ENCODE measurements at places on chromosomes 13 and 19.
A peak's percentile ranks its signal among the peaks of the same experiment; 100 is the strongest.

- DNase-seq = no peak
Observed at GRCh38 chr13:79995334-79995733, 345.6 kb downstream of the SPRY2 start.

GRCh38 chr13:69970520-69970919 lies 137.1 kb upstream of the ATXN8OS start:
- no peak for DNase-seq

DNA sequence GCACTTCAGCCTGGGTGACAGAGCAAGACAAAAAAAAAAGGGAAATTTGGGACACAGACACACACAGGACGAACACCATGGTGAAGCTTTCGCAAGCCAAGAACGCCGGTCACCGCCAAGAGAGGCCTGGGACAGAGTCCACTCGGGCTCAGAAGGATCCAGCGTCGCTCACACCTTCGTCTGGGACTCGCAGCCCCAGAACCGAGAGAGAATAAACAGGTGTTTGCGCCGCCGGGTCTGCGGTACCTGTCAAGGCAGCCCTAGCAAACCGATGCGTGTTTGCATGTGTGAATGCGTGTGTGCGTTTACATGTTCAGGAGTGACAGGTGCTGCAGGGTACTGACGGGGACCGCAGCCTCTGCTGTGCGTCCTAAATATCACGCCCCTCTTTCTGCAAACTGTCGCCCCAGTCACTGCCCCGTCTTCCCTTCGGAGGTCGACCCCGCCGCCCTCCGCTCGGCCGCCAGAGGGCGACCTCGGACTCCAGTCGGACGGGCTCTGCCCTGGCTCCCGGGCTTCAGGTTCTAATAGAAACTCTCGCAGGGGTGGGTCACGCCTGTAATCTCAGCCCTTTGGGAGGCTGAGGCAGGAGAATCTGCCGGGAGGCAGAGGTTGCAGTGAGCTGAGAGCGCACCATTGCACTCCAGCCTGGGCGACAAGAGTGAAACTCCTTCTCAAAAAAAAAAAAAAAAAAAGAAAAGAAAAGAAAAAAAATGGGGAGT lies 11.8 kb upstream of the CSNK1G2 start:
- DNase-seq = peak; percentile 80

GRCh38 chr19:4327252-4327876 lies 11.3 kb downstream of the STAP2 start:
- DNase-seq = no peak

- no peak for DNase-seq
Observed at GRCh38 chr13:78540058-78540457, 63.3 kb downstream of the POU4F1 start.

Data from Calu3 (cell line).